ENCODE measurements at places on chromosomes 12 and 14.

DNA sequence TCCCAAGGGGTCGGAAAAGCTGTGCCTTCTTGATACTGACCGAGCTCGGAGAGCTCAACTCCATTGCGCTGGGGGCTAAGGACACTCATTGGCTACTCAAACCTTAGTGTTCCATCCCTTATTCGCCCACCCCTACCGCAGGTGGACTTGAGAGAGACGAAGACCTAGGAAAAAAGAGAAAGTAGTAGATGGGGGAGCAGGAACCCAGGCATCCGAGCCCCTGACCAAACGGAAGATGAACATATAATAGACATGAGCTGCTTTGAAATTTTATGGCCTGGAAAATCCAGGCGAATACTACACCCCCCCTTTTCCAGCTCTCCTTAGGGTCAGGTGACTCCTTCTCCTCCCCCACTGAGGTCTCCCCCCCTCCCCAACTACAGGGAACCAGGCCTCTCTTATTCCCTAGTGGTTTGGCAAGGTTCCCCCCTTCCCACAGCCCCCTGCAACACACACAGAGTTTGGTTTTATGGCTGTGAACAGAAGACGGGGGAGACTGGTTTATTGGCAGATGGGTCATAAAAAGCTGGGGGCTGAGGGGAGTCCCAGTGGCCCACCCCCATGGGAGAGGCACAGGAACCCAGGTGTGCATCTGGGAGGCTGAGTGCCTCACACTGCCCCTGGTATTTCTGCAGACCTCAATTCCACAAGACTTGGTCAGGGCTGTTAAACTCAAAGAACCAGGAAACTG, 1.6 kb downstream of the GDF11 start:
- no peak for DNase-seq

DNA sequence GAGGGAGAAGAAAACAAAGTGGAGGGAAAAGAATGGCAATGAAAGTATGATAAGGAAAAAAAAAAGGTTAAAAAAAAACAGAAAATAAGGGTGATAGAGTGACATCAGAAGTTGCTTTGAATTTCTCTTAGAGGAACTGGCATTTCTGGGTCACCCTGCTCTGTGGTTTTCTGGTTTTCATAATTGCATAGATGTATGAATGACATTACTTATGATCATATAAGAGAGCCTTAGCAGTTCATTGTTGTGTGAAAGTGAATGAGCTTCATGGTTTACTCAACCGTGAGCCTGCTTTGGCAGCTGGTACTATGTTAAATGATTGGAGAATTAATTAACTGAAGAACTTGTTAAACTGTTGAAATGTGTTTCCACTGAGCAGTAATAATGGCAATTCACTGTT, 336.4 kb upstream of the FBXO33 start:
- no peak for DNase-seq

DNA sequence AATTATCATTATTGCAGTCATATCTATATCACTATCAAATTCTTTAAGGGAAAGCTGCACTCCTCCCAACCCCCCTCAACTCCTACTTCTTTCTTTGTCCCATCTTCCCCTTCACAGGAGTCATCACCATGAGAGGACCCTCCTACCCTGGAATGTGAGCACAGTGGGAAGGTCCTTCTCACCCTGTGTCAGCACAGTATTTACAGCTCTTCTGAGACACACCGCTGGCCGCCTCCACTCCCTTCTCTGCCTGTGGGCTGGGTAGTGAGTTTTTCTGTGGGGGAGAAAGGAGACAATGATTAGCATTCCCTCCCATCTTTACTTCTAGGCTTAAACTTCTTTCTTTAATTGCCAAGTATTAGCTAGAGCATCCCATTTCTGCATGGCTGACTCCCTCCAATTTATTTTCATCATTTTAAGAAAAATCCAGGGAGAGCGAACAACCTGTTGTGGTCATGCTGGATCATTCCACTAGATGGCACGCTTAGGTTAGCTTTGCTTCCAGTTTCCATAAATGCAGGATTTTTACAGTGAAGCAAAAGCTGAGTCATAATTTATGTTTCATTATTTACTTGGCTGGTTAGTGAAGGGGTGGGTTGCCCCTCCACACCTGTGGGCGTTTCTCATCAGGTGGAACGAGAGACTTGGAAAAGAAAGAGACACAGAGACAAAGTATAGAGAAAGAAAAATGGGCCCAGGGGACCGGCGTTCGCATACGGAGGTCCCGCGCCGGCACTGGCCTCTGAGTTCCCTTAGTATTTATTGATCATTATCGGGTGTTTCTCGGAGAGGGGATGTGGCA, 188.5 kb downstream of the ALX1 start:
- no peak for DNase-seq

GRCh38 chr12:24021164-24021502, 71.7 kb upstream of the SOX5 start:
- no peak for DNase-seq

GRCh38 chr12:40226705-40227104, 1.9 kb downstream of the LRRK2 start:
- peak; percentile 68 for DNase-seq

- DNase-seq = no peak
Measured at GRCh38 chr14:35412272-35413056, 7.9 kb upstream of the NFKBIA start.

GRCh38 chr12:111451649-111452129, 46.0 kb downstream of the SH2B3 start:
- DNase-seq = peak; percentile 73

GRCh38 chr12:62372825-62373224, 93.8 kb upstream of the MON2 start:
- DNase-seq = no peak

- no peak for DNase-seq
Measured at GRCh38 chr14:43786066-43786762, 720.9 kb downstream of the FSCB start.

GRCh38 chr14:23300687-23301223, 1.9 kb downstream of the PPP1R3E start:
- peak; percentile 60 for DNase-seq

DNA sequence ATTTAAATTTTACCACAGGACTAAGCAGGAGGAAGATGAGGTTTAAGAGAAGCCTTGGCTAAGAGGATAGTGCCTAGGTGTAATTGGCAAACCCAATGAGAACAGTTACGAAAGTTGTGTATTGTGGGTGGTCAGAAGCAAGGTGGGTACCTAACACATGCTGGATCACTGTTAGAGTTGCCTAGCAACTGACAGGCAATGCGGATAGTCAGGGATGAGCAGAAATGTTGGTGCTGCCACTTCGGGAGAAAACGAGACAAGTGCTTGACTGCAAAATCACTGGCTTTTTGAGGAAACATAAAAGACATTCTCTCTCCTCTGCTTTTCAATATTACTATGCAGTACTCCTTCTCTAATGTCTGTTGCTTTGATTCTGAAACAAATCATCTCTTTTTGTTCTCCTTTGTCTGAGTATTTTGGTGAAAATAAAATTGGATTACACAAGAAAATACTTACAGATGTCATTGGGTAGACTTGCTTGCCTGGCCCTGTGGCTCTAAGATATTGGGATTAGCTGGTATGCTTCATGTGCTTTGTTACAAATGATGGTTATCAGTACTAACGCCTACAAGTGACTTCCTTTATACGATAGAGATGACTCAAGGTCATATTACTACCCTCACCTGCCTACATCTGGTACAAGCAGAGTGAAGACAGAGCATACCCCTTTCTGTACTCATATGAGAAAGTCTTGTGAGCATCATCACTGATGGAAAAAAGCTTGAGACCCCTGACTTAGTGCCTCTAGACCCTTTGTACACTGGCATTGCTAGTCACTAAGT, 48.0 kb downstream of the TDP1 start:
- no peak for DNase-seq

- DNase-seq = no peak
Measured at GRCh38 chr14:30855345-30856037, 18.9 kb upstream of the COCH start.

GRCh38 chr14:66293533-66294105, 192.6 kb upstream of the CCDC196 start:
- DNase-seq = no peak

DNA sequence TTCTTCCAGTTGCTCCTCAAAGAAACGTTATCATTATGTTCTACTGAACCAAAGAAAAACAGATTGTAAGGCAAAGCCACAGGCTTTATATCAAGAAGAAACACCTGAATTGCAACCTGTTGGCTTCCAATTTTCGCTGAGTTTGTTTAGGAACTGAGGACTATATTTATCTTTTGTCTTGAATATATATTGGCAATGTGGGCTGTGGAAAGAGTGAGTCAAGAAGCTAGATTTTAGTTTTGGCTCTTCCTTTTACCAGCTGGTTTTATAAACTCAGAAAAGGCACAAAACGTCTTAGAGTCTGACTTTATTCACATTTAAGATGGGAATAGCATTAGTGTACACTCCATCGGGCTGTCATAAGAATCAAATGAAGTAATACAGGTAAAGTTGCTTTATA, 10.4 kb upstream of the PTHLH start:
- no peak for DNase-seq

GRCh38 chr12:45591635-45592034, 137.9 kb upstream of the ARID2 start:
- DNase-seq = no peak

Measured in CD14-positive monocyte (primary cell).